NCI-H2171 (cell line): ENCODE measurements at places on chromosomes 16 and 17.
A peak's percentile ranks its signal among the peaks of the same experiment; 100 is the strongest.

DNA sequence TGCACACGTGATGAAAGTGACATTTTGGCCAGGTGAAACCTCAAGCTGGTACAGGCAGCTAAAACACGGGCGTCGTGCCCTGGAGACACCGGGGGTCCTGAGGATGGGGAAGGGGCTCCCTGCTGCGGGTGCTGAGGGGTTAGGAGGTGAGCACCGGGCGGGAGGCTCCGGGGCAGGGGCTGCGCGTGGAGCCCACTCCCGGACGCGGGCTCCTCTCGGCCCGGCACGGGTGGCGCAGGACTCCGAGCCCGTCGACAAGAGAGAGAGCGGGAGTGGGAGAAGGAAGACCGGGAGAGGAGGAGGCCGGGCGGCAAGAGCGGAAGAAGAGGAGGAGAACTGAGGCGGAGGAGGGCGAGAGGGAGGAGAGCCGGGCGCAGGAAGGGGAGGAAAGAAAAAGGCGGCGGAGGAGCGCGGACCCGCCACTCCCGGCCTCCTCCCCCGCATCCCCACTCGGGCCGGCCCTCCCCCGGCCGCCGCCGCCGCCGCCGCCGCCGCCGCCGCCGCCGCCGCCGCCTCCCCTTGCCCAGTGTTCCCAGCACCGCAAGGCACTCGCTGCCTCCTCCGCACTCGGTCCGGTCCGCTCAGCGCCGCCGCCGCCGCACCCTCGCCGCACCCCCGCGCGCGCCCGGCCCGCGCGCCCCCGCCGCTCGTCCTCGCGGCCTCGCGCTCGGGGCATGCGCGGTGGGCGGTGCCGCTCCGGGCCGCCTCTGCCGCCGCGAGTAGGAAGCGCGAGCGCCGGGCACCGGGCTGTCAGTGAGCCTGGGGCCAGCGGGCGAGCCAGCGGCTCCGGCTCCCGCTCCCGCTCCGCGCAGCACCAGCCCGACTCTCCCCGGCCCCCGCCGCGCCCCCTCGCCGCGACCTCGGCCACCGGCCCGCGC, at the start of gene PRKCA:
PRKCA (plus strand) TSS at position 750 of the 878 bp plus-strand sequence.
- DNase-seq = peak; percentile 63

GRCh38 chr17:72191921-72192799, 71.3 kb downstream of the SOX9 start:
- DNase-seq = no peak

DNA sequence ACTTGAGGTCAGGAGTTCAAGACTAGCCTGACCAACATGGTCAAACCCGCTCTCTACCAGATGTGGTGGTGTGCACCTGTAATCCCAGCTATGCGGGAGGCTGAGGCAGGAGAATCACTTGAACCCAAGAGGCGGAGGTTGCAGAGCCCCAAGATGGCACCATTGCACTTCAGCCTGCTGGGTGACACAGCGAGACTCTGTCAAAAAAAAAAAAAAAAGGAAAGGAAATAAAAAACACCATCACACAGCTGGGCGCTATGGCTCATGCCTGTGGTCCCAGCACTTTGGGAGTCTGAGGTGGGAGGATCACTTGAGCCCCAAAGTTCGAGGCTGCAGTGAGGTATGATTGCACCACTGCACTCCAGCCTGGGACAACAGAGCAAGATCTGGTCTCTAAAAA, 13.3 kb upstream of the SBK1 start:
- no peak for DNase-seq

- no peak for DNase-seq
Observed at GRCh38 chr17:17874478-17874877, 37.7 kb upstream of the SREBF1 start.

DNA sequence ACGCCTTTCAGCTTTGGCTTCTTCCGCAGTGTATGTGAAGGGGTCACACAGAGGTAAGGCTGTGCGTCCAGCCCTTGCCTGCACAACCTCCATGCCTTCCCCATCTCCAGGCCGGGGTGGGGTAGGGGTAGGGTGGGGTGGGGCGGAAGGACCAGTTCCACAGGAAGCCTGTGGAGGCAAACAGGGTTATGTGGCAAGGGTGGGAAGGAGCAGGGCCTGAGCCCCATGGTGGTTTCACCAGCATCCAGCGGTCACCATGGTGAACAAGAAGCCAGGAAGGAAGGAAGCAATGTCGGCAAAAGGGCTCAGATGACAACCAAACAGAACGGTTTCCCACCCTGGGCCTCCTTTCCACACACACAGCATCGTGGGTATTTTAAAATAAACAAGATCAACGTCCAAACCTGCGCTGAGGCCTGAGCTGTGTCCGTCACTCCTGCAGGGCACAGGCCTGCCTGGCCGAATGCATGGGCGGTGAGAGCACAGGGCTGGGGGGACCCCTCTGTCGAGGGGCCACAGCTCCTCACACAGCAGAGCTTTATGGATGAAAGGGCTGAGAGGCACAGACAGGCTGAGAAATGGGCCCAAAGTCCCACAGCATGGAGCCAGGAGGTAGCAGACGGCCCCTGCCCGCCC, 80.5 kb downstream of the ZNF778 start:
- no peak for DNase-seq

- DNase-seq = no peak
Observed at GRCh38 chr16:17949141-17949981, 387.2 kb downstream of the NPIPA8 start.

DNA sequence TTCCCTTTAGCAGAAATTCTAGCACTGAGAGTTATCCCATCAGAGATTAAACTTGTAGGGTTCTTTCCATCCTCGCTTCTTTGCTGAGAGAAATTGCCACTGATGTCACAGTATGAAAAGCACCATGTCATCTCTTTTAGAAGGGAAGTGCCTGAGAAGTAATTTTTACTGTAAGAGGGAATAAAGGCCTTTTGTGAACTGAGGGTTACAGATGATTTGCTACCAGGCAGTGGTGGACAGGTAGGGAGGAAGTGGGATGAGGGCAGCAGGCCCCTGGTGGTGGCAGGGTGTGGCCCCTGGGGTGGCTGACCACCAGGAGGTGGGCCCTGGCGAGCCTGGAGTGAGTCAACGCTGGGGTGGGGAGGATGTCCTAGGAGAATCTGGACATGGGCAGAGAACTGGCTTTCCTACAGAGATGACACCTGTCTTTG, 6.4 kb upstream of the MILR1 start:
- no peak for DNase-seq

GRCh38 chr17:82560802-82561428, 41.4 kb downstream of the FOXK2 start:
- no peak for DNase-seq

GRCh38 chr17:58365980-58366595, 14.1 kb upstream of the SUPT4H1 start:
- no peak for DNase-seq

DNA sequence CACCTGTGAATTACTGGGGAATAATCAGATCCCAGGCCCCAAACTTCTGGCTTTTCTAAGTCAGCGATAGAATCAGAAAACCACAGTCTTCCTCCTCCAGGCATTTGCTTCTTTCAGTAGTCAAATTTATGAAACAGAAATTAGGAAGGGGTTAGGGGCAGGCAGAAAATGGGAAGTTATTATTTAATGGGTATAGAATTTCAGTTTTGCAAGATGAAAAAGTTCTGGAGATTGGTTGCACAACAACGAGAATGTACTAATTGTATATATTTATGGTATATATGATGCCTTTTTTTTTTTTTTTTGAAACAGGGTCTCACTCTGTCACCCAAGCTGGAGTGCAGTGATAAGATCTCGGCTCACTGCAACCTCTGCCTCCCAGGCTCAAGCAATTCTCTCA, 23.5 kb downstream of the ORC6 start:
- no peak for DNase-seq

- DNase-seq = no peak
Observed at GRCh38 chr16:28514246-28514645, 7.6 kb upstream of the IL27 start.

DNA sequence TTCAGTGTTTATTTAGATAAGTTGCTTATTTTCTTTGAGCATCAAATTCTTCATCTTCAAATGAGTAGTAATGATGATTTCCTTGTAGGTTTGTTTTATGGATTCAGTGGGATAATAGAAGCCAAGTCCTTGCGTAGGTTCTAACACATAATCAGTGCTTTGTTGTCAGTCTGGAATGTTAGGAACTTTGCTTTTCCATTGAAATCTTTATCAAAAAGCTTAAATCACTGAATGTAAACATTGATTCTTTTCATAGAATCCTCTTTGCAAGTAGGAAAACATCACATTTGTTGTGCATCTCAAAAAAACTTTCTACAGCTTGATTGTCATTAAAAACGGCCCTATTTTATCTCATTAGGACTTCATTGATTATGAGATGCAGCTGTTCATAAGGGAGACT, 490.3 kb upstream of the GOT2 start:
- DNase-seq = no peak

DNA sequence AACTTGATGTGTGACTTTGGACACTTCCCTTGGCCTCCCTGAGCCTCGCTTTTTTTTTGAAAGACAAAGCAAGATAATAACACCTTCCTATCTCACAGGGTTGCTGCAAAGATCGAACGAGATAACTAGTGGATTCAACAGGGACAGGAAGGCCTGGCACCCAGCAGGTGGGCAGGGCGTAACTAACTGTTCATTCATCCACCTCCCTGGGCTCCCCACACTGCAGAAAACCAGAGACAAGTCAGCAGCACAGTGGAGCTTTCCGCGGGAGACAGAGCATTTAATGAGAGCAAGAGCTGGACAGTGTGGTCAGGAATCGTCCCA, 28.7 kb downstream of the SLC13A5 start:
- DNase-seq = no peak
